BE2C (cell line): ENCODE measurements at places on chromosomes 4 and X.

- DNase-seq: no peak
Measured at GRCh38 chrX:23936180-23936579, 28.4 kb downstream of the CXorf58 start.

DNA sequence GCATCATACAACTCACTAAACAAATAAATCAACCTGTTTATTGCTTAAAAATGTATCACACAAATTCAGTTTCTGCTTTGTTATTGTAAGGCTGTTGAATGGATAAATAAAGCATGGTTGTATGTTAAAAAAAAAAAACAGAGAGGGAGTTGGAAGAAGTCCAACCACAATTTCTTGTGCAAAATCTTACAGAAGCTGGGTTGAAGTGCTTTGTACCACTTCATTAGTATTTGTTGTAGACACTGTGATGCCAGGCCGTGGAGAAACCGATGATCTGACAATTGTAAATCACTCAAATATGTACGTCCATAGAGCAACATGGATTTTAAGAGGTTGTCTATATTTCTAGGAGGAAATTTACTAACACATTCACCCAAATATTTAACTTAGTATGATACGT lies 132.6 kb upstream of the MXRA5 start:
- no peak for DNase-seq

DNA sequence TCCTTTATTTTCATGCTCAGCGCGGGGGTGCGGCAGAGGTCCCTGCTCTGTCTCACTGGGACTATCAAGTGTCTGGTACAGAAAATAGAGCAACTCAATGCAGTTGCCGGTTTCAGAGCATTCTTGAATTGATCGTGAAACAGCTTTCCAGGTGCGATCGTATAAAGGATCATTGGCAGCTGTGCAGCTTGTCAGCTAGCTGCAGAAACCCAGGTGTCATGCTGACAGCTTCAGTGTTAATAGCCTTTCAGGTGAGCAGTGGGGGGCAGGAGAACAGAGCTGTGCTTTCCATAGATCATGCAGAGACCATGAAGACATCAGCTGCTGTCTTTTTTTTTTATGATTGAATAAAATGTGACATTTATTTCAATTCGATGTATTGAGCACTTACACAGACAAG lies 583.9 kb downstream of the NLGN4X start:
- DNase-seq: no peak

DNA sequence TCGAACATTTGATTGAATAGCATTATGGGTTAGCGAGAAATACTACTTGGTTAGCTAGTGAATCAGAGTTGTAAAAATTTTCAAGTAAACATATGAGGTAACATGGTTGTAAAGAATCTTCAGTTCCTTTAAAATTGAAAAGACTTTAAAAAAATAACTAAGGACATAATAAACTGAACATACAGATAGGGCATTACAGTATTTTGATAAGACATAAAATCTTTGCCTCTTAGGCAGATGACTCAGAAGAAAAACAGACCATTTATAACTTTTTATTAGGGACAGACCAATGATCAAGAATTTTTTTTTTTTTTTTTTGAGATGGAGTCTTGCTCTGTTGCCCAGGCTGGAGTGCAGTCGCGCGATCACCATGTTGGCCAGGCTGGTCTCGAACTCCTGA lies 43.1 kb downstream of the PNMA5 start:
- no peak for DNase-seq

GRCh38 chr4:7733801-7734650 lies 205.6 kb downstream of the AFAP1 start:
- DNase-seq: no peak

DNA sequence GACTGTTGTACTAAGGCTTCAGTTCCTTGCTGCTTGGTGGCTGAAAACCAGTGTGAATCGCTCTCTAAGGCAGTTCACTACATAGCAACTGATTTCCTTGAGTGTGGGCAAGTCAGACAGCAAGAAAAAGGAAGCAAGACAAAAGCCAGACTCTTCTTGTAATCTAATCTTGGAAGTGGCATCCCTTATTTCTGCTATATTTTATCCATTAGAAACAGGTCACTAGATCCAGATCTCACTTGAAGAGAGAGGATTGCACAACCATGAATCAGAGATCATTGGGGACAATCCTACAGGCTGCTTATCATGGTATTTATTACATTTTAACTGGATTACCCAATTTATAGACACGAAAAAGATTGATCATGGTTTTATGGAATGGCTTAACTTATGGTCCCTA lies 684.5 kb downstream of the GRID2 start:
- no peak for DNase-seq

GRCh38 chrX:49079489-49080428 lies at the start of gene WDR45:
WDR45 (minus strand) TSS chrX:49079887; CDS start chrX:49078095, 1,792 bp downstream.
- peak; percentile 61 for DNase-seq

DNA sequence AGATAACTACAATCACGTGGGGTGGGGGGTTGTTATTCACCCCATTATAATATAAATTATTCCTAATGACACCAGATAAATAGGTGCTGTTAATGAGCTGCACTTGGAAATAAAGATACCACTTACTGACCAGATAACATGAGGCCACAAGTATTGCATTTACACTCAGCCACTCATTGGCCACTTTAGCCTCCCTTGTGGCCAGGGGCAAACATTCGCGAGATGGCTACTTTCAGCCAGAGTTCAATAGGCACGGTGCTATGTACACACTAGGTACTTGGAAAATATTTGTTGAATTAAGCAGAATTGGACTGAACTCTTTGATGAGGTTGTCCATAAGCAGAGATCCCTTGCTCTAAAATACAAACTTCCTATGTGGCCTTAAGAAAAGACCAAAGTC lies 713.7 kb upstream of the TENM3 start:
- no peak for DNase-seq

GRCh38 chr4:122687531-122688061 lies 44.9 kb upstream of the BBS12 start:
- DNase-seq: no peak

GRCh38 chr4:109435635-109436034 lies 2.0 kb downstream of the SEC24B start:
- DNase-seq: no peak

DNA sequence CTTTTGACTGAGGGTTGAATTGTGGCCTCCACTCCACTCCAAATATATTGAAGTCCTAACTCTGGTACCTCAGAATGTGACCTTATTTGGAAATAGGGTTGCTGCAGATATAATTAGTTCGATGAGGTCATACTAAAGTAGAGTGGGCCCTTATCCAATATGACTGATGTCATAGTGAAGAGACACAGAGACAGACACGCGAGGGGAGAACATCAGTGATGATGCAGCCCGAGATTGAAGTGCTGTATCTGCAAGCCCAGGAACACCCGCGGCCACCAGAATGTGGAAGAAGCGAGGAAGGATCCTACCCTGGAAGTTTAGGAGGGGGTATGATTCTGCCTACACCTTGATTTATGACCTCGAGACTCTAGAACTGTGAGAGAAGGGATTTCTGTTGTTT lies 279.0 kb downstream of the ANKRD50 start:
- no peak for DNase-seq

DNA sequence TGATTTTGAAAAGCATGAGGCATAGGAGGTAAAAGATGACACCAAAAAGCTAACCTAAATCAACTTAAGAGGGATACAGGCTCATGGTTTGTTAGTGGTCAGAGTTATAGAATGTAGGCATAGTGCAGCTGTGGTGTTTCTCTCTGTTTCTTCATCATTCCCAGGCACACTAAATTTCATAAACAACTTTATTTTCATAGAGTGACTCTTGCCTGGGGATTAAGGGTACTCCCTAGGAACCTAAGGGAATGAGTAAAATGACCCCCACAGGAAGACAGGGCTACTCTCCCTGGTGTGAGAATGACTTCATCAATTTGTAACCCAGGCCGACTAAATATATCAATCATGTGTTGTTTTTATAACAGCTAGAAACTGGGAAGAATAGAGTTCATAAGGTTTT lies 11.1 kb downstream of the FABP2 start:
- no peak for DNase-seq

GRCh38 chrX:66766318-66766717 lies 127.4 kb upstream of the EDA2R start:
- no peak for DNase-seq

DNA sequence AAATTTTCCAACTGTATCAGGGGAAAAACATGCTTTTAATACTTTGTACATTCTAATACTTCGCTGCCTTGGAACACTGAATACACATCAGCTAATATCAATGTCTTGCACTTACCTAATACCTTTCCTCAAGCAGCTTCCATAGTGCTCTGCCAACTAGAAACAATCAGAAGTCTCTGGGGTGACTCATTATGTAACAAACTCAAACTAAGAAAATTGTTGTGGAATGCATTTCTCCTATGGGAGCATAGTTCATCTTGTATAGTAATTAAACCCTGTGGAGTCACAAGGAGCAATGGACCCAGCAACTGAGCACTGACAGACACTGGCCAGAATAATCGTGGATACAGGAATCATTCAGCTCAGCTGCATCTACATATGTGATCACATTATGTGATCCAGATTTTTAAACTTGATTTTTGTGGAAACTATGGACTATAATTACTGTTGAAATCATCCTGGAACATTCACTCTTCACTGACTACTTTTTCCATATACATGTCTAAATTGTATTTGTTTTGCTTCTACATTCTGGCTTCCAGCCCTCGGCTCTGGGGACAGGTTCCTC lies 496.9 kb downstream of the TMA16 start:
- no peak for DNase-seq

DNA sequence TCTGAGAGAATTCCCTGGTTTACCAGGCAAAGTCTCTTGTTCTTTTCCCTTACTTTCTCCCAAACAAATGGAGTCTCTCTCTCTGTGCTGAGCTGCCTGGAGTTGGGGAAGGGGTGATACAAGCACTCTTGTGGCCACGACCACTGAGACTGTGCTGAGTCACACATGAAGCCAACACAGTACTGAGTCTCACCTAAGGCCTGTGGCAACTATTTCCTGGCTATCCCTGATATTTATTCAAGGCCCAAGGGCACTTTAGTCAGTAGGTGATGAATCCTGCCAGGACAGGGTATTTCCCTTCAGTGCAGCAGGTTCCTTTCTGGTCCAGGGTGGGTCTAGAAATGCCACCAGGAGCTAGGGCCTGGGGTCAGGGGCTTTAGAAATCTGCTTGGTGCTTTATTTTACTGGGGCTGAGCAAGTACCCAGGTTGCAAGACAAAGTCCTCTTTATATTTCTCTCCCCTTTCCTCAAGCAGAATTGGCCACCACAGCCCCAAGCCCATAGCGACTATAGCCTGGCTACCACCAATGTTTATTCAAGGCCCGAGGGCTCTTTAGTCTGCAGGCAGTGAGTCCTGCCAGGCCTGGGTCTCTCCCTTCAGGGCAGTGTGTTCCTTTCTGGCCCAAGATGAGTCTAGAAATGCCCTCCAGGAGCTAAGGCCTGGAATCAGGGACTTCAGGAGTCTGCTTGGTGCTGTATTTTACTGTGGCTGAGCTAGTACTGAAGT lies 10.5 kb downstream of the ARL13A start:
- DNase-seq: no peak

DNA sequence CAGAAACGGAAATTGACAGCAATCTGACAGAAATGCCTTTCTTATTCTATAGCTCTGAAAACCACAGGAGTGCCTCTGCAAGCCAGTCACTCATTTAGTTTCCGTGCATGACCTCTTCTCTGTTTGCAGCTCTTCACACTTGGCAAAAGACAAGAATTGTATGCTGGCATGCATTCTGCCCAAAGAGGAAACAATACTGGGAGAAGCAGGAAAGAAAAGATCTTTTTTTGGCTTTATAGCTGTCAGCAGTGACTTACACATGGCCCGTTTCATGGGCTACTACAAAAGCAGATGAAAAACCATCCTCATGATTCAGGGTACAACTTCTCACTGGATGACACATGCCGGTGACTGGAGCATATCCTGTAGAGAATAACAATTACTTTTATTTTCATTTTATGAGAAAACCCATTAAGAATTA lies 249.4 kb downstream of the ADAMTS3 start:
- DNase-seq: no peak

GRCh38 chr4:168648929-168649328 lies 152.1 kb downstream of the PALLD start:
- DNase-seq: no peak

DNA sequence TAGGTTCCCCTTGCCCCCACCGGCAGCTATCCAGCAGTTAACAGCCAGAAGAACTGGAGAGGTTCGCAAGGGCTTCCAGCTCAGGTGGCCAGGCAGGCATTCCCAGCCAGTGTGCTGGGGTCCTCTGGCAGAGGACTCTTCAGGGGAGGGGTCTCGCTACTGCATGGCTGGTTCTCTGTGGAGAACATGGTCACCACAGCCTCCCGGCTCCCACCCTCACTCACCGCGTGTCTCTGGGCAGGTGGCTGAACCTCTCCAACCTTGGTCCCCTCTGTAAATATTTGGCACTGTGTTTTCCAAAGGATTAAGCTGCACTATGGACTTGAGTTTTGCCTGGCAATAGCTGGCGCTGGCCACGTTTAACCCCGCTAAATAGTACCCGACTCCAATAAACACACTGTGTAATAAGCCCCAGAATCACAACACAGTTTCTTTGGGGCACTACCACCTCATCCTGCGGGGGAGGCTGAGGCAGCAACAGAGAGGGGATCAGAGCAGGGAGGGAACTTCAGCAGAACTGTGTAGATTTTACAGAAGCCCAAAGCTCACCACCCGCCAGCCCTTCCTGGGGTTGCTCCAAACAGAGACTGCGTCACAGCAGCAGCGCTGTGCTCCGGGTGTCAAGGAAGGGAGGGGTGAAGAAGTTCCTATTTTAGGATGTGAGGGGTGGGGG lies 15.2 kb downstream of the BCOR start:
- DNase-seq: no peak

- no peak for DNase-seq
Measured at GRCh38 chr4:157320092-157320491, 99.6 kb downstream of the GRIA2 start.

- no peak for DNase-seq
Measured at GRCh38 chrX:44667771-44668170, 125.1 kb upstream of the FUNDC1 start.

- no peak for DNase-seq
Measured at GRCh38 chrX:9542761-9543111, 77.9 kb downstream of the TBL1X start.

DNA sequence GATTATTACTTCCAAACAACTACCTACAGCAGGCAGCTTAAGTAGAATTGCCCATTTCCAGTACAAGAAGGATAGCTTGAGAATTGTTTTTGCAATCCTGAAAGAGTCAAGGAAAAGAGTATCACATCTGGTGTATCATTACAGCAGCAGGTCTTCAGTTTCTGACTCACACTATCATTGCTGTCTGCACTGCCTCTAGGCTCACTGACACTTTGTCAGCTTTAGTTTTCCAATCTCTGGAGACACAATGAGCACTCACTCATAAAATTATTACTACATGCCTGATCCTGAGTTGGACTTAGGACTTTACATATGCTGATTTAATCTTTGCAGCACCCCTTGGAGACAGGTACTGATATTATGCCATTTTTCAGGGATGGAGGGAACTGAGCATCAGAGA lies 244.6 kb upstream of the BOD1L1 start:
- no peak for DNase-seq

GRCh38 chr4:11866391-11866790 lies 437.7 kb upstream of the HS3ST1 start:
- DNase-seq: no peak

- DNase-seq: no peak
Measured at GRCh38 chrX:16654093-16654492, 4.1 kb downstream of the S100G start.

GRCh38 chr4:153223930-153224329 lies 19.7 kb downstream of the TRIM2 start:
- no peak for DNase-seq

GRCh38 chr4:56871371-56871866 lies 36.3 kb upstream of the REST start:
- DNase-seq: peak; percentile 24

GRCh38 chr4:12926189-12927066 lies 557.7 kb downstream of the RAB28 start:
- no peak for DNase-seq
